ENCODE measurements at places on chromosomes 4 and X.

- DNase-seq = no peak
These were observed 235.9 kb upstream of the DMD start for GRCh38 chrX:33447285-33447684.

DNA sequence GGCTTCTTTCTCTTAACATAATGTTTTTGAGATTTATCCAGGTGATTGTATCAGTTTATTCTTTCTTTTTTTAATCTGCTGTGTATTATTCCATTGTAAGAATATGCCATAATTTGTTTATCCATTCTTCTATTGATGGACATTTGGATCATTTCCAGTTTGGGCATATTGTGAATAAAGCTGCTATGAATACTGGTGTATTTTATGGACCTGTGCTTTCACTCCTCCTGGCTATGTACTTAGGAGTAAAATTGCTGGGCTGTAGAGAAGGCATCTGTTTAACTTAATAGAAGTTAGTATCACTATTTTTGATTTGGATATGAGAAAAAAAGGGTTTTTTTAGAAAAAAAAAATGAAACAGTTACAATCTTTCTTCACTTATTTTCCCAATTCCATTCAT is 50.0 kb upstream of the FAM9C start:
- no peak for DNase-seq

GRCh38 chrX:65407157-65407626 is 127.4 kb downstream of the LAS1L start:
- DNase-seq = no peak

DNA sequence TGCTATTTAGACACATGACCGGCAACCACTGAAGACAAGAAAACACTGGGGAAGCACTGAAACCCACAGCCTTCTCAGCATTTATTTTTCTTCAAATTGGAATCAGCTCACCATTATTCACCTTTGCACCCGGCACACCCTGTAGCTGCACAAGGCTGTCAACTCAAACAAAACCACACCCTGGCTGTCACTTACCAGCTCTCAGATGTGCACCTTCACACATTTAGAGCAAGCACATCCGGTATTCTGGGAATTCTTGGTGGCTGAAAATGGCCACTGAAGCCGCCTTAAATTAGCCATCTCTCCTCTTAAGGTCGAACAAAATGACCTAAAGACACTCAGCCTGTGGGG is 5.9 kb downstream of the ZFYVE28 start:
- no peak for DNase-seq

DNA sequence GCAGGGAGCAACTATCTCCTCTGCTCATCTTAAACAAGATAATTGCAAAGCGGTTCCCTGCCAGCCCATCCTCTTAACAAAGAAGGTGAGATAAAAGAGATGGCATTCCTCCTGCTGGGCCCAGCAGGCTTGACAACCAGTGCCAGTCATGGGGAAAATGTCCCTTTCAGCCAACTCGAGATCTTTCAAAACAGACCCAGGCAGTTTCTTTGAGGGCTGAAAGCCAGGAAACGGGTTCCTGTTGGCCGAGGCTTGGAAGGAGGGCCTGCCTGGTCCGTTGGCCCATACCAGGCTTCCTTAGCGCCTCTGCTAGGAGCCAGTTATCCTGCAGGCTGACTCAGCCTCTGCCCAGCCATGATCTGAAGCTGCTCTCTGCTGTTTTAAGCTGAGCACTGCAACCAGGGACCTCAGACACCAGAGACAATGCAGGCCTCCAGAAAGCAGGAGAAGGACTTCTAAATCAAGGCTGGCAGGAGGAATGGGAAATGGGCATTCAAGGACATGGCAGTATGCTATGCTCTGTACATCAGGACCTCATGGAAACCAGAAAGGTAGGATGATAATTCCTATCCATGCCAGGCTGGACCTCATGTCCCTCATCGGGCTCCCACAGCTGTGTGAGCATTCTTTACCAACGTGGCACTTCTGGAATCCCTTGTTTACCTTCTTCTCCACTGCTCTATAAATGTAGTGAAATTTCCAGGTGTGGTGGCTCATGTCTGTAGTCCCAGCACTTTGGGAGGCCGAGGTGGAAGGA is 42.4 kb upstream of the SLC2A9 start:
- DNase-seq = peak; percentile 5

DNA sequence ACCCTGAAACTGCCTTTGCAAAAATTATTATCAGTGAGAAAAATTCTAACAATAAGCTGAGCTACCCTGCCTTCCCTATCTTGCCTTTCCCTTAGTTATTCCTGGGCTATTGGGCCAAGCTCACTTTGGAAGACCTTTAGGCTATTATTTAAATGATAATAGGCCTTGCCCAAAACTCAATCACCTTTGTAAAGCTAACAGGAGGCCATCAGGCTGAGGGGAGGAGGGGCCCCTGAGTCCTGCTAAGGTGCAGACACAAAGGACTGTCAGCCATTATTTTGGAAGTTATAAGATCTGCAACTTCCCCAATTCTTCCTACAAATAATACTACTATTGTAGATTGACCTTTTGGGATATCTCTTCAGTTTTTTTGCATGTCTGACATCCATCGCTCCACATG is 278.8 kb upstream of the DIAPH2 start:
- DNase-seq = no peak
